ENCODE measurements at places on chromosomes 5 and 9.

GRCh38 chr5:20833081-20833627, 845.2 kb upstream of the CDH18 start:
- no peak for DNase-seq

DNA sequence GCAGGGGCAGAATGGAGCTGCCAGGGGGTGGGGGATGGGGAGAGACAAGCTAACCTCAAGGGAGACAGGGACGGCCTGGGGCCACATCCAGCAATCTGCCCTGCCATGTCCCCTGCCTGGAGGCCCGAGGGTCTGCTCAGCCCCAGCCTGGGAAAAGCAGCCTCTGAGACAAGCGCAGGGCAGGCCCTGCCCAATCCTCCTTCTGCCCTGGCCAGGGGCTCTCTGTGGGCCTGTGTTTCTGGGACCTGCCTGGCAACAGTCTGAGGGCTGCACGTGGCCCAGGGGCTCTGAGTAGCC, 13.9 kb upstream of the QSOX2 start:
- DNase-seq, result no peak

GRCh38 chr5:11683666-11684065, 220.6 kb downstream of the CTNND2 start:
- no peak for DNase-seq

DNA sequence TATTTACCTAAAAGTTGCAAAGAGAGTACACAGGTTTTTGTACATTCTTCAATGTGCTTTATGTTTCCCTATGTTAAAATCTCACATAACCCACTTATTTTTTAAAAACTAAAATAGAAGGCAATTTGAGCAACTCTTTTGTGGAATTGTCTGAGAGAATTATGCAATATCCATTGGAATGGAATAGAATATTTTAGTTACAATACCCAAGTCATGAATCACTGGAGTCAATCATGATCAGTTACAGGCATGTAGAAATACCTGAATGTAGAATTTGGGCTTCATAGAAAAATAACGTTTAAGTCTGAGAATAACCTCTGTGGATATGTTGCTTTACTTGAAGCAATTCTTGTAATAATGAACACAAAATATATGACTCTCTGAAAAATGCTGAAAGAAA, 143.3 kb downstream of the FGF10 start:
- no peak for DNase-seq

DNA sequence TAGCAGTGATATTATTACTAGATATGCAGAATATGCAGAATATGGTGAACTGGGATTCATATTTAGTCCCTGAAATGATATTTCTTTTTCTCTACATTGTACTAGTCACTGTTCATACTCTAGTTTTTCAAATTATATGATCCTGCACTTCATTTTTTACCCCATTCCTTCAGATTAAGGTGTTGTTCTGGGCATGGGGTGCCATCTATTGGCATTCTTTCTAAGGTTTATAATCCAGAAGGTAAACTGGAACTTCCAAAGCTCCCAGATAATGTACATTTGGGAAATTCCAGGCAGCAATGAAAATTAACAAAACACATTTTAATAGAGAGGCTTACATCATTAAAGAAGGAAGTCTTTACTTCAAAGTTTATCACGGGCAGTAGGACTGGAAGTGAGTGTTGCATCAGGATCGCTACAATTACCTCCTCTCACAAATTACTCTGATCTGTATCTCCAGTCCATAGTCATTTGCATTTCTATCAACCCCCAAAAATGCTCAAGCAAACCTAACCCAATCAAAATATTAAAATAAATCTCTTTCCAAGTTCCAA, 12.5 kb downstream of the RFX3 start:
- DNase-seq, result no peak

- DNase-seq, result no peak
Observed at GRCh38 chr5:14410068-14410393, 171.6 kb upstream of the OTULINL start.

DNA sequence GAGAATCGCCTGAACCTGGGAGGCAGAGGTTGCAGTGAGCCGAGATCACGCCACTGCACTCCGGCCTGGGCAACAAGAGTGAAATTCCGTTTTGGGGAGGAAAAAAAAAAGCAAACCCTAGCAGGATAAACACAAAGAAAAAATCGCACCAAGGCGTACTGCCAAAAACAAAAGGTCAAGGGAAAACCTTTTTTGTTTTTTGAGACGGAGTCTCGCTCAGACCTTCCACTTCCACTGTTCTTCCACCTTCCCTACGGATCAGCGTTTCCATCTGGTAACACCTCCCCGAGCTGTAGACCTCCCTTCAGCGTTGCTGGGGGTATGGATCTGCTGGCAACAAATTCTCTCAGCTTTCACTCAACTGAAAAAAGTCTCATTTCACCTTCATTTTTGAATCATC, 20.1 kb upstream of the FCN2 start:
- DNase-seq, result no peak

DNA sequence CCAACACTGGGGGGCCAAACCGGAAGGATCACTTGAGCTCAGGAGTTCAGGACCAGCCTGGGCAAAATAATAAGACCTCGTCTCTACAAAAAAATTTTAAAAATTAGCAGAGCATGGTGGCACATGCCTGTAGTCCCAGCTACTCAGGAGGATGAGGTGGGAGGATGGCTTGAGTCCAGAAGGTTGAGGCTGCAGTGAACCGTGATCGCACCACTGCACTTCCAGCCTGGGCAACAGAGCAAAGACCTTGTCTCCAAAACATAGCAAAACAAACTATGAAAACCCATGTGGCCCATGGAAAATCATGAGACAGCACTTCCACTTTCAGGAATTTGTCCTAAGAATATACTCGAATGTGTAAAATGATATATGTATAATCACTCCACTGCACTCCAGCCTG, 6.1 kb downstream of the SETX start:
- DNase-seq, result no peak

DNA sequence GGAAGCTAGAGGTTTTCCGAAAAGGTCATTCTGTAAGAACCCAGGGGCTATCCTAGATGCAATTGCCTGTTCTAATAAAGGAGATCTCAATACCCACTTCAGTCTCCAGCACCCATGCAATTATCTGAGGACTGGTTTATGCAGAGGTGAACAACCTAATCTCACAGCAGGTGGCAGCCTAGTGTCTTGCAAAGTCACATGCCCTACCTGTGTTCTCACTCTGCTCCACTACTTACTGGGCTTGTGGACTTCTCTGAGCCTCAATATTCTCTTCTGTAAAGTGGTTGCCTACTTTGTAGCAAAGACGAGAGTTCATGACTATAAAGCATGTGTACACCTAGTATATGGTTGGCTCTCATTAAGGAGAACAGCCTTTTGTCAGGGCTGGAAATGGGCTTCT, 21.0 kb upstream of the ALDH1B1 start:
- DNase-seq, result no peak

DNA sequence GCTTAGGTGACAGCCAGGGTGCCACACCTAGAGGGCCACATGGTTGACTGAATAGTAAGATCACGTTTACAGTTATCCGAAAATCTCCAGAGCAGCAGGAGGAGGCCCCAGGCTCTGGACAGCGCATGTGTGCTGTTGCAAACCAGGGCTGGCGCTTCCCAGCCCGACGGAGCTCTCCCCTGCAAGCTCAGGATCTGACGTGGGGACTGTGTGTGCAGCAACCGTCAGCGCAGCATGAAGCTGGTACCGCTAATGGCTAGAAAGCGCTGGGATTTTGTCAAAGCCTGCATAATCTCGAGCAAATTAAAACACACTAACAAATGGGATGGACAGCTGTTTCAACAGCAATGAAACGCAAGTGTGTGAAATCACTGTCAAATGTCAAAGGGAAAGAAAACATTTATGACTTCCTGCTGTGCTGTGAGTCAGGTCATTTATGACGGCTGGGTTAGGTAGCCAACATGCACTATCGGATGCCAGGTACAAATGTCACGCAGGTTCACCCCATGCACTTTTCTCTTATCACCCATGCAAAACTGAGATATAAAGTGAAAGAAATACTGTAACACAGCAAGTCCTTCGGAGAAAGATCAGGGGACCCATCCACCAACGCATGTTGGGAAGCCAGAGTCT, 7.5 kb downstream of the SURF4 start:
- DNase-seq, result no peak

DNA sequence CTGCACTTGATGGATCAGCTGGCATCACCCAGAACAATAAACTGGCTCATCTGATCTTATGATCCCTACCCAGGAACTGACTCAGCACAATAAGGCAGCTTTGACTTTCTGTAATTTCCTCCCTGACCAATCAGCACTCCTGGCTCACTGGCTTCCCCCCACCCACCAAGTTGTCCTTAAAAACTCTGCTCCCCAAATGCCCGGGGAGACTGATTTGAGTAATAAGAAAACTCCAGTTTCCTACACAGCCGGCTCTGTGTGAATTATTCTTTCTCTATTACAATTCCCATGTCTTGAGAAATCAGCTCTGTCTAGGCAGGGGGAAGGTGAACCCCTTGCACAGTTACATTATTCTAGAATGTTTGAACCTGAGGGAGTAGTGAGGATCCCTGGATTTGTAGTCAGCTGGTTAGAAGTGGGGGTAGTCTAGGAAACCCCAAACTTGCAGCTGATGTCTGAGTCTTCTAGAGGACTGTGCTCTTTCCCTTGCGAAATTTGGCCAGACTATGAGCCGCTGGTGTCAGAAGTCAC, 111.7 kb upstream of the NEK6 start:
- no peak for DNase-seq

DNA sequence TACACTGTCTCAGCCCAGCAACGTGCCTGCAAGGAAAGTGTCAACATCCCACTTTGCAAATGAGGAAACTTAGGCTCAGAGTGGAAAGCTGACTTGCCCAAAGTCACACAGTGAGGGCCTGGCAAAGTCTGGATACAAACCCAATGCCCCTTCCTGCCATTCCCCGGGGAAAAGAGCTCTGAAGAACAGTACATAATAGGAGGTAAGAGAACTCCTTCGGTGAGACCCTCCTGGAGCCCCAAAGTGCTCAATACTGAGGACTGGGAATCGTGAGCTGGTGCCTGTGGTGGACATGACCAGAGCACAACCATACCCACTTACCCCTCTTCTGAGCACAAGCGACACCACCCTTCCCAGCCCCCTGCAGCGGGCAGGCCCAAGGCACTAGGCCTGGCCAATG, 13.4 kb upstream of the CPLX2 start:
- DNase-seq, result no peak

DNA sequence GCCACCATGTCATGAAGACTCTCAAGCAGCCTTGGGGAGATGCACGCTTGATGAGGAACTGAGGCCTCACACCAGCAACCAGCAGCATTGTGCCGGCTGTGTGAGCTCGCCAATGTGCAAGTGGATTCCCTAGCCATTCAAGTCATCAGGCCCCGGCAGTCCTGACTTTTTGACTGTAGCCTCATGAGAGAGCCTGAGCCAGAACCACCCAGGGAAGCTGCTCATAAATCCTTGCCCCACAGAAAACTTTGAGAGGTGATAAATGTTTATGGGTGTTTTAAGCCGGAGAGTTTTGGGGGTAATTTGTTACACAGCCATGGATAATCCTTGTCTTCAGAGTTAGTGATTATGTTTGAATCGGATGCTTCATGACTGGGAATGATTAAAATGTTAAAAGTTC, 44.7 kb downstream of the FAM240B start:
- no peak for DNase-seq

DNA sequence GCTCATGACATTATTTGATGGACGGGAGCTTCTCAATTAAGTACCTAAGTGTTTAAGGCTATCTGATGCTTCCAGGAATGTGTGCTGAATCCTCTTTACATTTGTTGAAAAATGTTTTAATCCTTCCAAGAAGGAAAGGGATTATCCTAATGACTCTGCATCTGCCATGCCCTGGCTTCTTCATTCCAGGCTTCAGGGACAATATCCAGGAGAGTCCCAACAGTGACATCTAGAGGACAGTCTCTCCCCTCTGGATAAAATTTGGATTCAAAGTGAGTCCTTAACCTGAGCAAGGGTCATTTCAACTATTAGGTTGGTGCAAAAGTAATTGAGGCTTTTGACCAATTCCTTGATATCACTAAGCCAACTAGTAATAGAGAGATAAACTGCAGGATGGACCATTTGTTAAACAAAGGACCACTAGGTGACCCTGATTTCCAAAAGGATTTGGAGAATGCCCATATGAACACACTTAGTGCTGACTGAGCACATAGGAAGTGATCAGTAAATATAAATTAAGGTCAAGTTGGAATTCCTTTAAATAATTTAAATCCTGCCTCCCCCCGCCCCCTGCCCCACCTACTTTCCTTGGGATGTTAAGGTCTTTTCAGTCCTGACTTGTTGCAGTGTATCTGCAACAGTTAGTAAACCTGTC, 19.1 kb downstream of the TNFSF8 start:
- no peak for DNase-seq

GRCh38 chr9:111431684-111432083, 52.5 kb downstream of the ECPAS start:
- DNase-seq, result no peak

DNA sequence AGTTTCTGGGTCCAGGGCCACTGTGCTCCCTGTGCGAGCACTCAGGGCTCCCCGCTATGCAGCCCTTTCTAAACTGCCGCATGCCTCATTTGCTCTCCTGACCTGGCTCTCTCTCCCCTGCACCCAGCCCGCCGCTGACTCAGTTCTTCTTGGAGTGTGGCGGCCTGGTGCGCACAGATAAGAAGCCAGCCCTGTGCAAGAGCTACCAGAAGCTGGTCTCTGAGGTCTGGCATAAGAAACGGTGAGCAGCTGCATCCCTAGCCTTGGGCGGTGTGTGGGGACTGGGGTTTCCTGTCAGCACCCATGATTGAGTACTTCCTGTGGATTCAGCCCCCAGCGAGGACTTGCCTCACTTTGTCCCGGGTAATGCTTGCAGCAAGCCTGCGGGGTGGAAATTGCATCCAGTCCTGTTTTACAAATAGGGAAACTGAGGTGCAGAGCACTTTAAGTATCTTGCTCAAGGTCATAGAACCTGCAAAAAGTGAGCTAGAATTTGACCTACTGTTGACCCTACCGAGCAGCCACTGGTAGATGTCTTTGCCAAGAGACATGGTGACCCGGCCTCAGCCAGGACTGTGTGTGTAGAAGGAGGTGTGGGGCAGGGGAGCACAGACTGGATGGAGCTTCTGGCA, 27.9 kb downstream of the USP20 start:
- DNase-seq, result peak; percentile 32

GRCh38 chr9:136645903-136646754, 16.6 kb upstream of the EGFL7 start:
- no peak for DNase-seq
